ENCODE measurements at places on chromosomes 16 and 17. TPM values are rescaled to one million over a fixed set of nuclear protein-coding genes. Genes with fewer than 3 reads are reported as not detected.

- no peak for DNase-seq
These were observed 15.7 kb downstream of the RBL2 start for GRCh38 chr16:53449816-53450517.

- DNase-seq = no peak
These were observed 117.2 kb downstream of the RBFOX1 start for GRCh38 chr16:7449808-7450207.

- no peak for DNase-seq
These were observed 9.9 kb upstream of the USP32 start for GRCh38 chr17:60401819-60402218.

DNA sequence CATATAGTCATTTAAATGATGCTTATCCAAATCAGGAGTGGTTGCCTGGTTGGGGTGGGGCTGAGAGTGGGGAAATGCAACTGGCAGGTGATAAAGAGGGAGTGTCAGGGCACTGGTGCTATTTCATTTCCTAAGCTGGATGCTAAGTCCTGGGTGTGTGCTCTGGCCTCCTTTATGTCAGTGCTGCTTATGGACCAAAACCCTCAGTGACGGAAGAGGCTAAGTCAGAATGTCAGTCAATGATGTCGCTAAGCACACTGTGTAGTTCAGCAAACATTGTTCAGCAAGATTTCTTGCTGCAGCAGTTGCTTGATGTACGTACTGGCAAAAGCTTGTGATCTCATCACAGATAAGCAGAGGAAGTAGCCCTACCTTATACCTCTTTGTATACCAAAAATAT lies 16.4 kb upstream of the FLCN start:
- no peak for DNase-seq

DNA sequence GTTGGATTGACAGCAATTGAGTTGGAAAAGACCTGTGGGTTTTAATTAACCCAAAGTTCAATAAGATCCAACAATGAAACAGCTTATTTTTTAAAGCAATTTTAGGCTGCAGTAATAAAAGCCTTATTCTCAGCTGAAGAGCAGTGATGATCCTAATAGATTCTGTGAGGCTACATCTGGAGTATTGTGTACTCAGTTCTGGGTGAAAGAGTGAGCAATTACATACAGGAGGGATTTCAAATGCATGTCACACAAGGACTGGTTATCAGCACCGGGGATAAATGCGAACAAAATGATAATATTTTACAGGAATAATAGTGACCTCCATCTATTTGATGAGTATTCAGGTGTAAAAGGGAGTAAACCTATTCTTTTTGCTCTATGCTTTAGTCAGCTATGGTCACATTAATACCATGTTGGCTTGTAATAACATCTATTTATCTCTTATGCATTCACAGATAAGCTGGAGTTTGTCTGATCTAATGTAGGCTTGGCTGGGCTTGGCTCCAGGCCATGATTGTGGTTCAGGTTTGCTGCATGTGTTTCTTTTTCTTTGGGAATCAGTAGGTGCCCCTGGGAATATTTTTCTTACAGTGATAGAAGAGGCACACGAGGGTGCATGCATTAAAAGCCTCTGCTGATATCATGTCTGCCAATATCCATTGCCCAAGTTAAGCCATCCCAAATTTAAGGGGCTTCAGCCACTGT lies 22.2 kb upstream of the TOX3 start:
- no peak for DNase-seq

Gene PHOSPHO1
- 8.2 TPM for total RNA-seq

Gene CHP2
- 0.24 TPM for total RNA-seq

Gene IGFALS
- 0.96 TPM for total RNA-seq

Gene HSD17B1
- total RNA-seq = 3.9 TPM

Gene KIF22
- total RNA-seq = 25.0 TPM

All from umbilical cord (tissue), 2 donors.